ENCODE measurements at places on chromosomes 3 and 15.

GRCh38 chr3:176293276-176293675 lies 904.0 kb downstream of the TBL1XR1 start:
- DNase-seq, result no peak

DNA sequence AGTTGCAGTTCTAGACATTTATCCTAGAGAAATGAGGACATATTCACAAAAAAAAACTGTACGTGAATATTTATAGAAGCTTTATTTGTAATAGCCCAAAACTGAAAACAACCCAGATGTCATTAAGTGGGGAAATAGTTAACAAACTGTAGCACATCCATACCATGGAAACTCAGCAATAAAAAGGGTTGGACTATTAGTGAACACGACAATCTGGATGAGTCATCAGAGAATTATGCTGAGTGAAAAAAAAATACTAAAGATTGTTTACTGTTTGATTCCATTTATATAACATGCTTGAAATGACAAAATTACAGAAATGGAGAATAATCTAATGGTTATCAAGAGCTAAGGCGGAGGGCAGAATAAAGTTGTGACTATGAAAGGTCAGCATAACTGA lies 59.5 kb downstream of the CPA3 start:
- no peak for DNase-seq

DNA sequence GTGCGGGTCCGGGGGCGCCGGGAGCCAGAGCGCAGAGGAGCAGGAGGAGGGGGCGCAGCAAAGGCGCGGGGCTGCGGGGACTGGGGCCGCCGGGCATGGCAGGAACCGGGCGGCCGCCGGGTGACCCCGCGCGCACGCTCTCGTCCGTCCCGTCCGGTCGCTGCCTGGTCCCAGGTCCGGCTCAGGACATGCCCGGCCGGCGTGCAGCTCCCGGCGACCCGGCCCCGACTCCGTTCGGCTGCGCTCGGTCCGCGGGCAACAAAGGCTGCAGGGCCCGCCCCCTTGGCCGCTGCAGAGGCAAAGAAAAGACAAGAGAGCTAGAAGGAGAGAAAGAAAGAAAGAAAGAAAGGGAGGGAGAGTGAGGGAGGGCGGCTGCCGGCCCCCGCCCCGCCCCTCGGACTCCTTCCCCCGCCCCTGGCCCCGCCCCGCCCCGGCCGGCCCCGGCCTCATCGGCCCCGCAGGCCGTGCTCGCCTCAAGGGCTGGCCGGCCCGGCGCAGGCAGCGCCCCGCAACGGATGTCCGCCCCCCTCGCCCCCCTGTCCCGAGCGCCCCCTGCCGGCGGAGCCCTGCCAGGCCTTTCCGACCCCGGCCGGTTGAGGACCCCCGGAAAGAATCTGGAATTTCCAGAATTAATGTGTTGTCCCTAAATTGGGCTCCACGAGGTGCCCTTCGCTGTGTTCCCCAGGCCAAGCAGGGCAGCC lies at the start of gene ADAMTS7:
TSS of gene ADAMTS7 (minus strand) at position 341 of the 701 bp plus-strand sequence. CDS start at position 97, 244 bp downstream.
- no peak for DNase-seq

DNA sequence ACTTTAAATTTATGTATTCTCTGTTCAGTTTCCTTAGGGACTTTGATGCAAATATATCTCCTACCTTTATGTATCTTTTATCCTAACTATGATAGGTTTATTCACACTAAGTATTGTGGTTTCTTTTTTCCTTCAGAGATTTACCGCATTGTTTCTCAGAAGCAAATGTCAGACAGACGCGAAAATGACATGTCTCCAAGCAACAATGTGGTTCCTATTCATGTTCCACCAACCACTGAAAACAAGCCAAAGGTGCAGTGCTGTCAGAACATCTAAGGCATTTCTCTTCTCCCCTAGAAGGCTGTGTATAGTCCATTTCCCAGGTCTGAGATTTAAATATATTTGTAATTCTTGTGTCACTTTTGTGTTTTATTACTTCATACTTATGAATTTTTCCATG lies 18.3 kb downstream of the RAB11A start:
- no peak for DNase-seq

DNA sequence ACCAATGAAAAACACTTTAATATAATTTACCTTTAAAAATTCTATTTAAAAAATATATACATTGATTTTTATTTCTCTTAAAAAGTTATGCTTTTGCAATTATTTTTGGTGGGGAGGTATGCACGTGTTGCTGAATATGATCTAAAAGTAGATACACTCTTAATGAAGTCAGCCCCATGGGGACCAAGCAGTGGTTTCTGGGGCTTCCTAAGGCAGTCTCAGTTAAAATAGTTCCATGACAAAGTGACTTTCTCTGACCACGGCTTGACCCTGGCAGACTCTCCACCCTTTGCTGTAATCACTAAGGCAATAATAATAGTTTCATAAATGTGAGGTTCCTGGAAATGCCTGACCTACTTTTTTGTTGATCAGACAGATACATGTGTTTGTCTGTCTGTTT lies 50.4 kb downstream of the CCR4 start:
- DNase-seq, result no peak

DNA sequence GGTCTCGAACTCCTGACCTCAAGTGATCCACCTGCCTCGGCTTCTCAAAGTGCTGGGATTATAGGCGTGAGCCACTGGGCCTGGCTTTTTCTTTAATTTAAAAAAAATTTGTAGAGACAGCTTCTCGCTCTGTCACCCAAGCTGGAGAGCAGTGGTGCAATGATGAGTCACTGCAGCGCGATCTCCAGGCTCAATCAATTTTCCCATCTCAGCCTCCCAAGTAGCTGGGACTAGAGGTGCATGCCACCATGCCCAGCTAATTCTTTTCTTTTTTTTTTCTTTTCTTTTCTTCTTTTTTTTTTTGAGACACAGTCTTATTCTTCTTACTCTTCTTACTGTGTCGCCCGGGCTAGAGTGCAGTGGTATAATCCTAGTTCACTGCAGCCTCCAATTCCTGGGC lies 19.8 kb downstream of the TUBGCP4 start:
- no peak for DNase-seq

GRCh38 chr3:187709155-187709554 lies 6.8 kb upstream of the RTP2 start:
- DNase-seq, result no peak

DNA sequence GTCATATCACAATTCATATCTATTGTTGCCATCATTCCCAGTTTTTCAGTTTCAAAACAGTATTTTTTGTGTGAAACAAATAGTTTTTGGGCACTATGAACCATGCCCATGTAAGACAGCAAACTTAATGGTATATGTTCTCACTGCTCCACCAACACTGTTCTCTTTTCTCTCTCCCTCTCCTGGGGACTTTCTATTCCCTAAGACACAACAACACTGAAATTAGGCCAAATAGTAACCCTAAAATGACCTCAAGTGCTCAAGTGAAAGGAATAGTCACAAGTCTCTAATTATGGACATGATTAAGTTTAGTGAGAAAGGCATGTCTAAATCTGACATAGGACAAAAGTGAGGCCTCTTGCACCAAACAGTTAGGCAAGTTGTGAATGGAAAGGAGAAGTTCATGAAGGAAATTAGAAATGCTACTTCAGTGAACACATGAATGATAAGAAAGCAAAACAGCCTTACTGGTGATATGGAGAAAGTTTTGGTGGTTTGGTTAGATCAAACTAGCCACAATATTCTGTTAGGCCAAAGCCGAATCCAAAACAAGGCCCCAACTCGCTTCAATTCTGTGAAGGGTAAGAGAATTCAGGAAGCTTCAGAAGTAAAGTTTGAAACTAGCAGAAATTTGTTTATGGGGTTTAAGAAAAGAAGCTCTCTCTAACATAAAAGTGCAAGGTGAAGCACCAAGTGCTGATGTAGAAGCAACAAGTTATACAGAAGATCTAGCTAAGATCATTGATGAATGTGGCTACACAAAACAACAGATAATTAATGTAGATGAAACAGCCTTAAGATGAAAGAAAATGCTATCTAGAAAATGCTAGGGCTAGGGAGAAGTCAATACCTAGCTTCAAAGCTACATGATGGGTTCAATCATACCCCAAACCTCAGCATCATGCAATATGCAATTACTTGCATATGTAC lies 104.2 kb downstream of the CBLB start:
- DNase-seq, result no peak

DNA sequence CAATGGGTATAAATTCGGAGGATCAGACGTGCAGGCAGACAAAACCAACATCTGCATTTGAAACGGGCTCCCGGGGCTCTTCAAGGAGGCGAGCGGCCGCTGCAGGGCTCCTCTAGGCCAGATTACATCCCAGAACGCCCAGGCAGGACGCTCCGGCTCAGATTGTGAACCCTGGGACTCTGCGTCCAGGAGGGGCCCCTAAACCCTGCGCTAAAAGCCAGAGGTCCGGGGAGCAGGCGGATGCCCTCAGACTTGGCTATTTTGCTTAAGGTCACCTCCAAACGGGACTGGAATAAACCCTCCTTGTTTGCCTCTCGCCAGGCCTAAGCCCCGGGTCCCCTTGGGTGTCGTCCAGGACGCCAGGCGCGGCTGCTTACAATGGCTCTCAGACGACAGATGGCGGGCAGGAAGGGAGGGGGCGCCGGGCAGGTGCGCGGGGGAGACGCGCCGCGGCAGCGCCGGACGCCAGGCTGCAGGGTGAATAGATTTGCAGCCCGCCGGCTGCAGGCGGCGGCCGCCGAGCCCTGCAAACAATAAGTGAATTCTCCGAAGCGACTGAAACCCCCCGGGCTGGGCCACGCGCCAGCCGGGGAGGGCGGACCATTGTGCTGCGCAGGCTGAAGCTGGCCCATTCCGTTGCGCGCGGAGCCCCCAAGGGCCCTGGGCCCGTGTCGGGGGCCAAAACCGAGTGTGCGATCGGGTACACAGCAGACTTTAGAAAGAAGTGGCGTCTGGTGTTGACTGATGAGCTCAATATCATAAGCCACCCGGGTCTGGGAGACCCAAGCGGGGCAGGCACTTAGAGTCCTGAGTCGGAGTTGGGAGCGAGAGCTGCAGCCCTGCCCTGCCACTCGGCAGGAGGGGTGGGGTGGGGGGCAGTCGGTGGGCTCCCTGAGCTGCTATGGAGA lies 32.3 kb upstream of the AMOTL2 start:
- peak; percentile 76 for DNase-seq

DNA sequence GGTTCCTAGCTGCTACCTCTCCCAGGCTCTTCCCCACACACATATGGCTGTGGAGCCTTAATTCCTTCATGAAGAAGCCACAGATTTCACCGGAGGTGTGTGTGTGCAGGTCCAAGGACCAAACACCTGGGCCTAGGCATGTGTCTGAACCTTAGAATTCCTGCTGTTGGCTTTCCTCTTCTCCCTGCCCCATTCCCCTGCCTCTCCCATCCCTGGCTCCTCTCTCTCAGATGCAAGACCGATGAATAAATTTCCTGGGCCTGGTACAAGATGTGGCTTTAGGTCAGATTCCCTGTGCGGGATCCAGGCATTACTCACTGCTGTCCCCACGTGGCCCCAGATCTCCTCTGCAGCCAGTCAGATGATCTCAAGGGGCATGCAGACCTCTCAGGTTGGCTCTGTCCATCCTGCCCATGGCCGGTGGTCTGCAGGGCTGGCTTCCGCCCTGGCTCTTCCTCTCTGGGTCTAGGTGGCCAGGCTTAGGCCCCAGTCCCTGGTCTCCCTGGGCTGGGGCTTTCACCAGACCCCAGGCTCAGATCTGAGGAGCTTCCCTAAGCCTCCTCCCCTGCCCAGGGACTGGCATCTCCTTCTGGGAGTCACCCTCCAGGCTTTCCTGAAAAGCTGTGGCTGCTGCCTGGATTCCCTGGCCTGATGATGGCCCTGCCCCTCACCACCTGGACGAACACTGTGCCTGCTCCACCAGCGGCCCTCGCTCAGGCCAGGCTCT lies 20.5 kb downstream of the CCR9 start:
- peak; percentile 16 for DNase-seq

DNA sequence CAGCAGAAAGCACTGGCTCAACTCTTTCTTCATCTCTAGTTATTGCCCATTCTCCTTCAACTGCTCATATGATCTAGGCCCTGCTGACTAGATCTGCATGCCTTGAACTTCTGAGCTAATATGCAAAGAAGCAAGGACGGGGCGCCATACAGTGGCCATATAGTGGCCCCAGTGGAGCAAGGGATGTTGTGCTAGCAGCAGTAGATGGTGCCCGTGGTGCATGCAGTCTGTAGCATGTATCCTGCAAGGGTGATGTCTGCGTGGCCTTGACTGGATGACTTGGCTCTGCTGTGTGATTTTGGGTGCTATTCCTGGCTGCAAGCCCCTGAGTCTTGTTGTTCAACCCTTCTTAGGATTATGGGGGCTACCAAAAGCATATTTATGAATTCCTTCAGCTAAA lies 12.2 kb upstream of the NMD3 start:
- DNase-seq, result no peak

DNA sequence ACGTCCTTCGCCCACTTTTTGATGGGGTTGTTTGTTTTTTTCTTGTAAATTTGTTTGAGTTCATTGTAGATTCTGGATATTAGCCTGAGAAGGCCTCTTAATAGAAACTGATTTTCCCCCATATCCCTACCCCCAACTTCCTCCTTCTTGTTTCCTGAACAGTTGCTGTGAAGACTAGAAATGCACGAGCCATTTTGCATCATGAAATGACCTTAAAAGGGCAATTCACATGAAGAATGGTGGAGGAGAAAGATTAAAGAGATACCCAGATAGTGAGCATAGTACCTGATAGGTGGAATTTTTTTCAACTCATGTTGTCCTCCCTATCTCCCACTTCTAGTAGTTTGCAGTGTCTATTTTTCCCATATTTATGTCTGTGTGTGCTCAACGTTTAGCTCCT lies 55.2 kb upstream of the KCNH8 start:
- no peak for DNase-seq

DNA sequence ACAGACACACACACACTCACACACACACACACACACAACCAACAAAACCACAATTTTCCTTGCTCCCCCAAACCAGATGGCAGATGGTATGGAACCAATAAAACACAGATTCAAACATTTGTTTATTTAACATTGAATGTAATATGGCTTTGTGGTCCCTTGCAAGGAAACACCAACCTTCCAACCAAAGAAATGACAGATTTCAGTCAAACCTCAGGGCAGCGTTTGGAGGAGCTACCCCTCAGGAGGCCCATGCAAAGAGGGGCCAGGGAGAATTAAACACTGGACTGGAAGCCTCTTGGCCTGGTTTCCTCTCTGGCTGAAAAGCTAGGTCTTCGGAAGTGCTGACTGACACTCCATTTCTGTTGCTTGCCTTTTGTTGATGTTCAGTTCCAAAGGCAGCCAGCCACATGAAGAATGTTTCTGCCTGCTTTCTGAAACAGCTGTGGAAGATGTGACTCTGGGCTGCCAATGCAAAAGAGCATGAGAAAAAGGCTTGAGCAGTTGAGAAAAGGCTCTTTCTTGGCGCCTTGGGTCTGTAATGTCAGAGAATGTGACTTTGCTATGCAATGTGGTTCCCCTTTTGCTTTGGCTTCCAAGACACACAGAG lies 296.1 kb downstream of the RPLP1 start:
- no peak for DNase-seq
